ENCODE measurements at places on chromosomes 6 and 20.
A peak's percentile ranks its signal among the peaks of the same experiment; 100 is the strongest.

DNA sequence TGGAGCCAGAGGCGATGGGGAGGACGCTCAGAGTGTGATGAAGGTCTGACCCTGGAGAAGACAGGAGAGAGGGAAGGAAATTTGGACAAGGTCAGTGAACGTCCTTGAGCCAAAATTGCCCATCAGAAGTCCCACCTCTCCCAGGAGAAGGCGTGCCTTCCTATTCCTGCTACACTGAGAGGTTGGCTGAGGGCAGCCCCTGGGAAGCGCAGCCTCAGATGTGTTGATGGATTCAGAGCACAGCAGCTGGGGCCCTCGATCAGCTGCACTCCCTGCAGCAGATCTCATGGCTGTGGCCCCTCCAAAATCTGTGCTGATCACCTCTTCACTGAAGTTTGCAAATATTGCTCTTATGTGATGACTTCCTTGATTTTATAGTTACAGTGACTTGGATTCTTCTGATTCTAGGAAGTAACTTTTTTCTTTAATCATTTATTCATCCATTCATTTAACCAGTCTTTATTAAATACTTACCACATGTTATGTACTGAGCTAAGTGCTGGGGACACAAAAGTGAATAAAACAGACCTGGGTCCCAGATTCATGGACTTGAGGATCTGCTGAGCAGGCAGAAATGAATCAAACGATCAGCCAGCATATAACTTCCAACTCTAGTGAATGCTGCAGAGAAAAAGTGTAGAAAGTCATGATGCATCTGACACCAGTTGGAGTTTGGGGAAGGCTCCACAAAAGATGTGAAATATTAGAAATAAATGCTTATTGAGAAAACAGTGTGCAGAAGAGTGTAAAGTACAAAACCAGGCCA, 69.6 kb upstream of the ARMC2 start:
- no peak for DNase-seq

- DNase-seq, result peak; percentile 62
Measured at GRCh38 chr20:4038047-4038459, 22.7 kb upstream of the RNF24 start.

DNA sequence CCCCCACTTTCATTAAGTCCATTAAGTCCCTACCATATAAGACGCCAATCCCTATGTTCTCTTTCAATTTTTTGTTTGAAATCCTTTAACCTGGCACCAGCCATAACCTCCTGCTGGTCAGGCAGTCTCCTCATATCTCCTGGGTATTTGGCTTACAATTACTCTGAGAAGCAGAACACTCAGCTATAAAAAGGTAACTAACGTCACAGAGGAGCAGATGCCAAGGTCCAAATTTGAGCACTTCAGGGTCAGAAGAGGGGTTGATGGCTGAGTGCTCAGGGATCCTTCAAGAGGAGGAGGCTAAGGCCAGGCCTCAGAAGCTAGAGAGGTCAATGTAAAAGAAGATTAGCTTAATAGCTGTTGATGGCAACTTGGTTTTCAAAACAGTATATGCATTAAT, 22.3 kb upstream of the RCAN2 start:
- no peak for DNase-seq

DNA sequence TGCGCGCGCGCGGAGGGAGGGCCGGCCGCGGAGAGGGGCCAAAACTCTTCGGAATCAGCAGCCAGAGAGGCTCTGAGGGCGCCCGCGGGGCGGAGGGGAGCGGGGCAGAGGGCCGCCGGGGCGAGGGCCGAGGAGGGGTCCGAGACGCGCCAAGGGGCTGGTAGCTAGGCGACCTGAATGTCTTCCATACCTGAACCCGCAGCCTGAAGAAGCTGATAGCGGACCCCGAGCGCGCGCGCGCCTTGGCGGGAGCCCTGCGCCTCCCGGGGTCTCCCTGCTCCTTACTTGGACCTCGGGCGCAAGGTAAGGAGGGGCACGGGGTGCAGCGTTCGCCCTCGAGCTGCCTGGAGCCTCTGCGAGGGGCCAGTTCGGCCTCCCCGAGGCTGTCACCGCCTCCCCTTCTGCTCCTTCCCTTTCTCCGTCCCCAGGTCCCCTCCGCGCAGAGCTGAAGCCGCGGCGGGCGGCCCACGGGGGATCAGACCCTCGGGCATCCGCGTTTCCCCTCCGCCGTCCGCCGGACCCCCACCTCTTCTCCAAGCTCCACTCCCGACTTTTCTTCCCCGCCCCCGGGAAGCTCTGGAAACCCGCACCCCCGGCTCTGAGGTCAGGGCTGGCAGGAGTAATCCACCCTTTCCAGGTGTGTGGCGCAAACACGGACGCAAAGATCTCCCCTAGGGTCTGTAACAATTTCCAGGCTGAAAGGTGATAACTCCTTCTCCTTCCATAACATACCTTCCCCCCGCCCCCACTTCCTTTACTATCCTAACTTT, 13.1 kb upstream of the DEK start:
- no peak for DNase-seq

DNA sequence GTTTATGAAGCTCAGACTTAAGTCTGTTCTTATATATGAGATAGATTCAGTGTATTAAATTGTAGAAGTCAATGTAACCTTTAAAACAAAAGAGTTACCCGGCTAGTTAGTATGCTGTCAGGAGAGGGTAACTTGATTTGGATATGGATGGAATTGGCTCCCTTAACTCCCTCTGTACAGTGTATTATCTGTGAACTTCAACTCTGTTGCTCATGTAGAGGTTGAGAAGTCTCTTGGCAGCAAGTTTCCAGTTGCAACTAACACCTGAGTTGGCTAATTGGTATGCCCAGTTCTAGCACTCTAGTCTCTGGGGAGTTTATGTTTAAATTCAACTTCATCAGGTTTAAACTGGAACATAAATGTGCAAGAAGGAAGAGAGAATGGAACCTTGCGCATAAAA, 111.0 kb downstream of the NCOA3 start:
- DNase-seq, result no peak
